Epithelial cell of prostate (primary cell): ENCODE measurements at places on chromosomes 3 and 15.

- DNase-seq: no peak
Measured at GRCh38 chr15:69629631-69630161, 177.1 kb downstream of the RPLP1 start.

DNA sequence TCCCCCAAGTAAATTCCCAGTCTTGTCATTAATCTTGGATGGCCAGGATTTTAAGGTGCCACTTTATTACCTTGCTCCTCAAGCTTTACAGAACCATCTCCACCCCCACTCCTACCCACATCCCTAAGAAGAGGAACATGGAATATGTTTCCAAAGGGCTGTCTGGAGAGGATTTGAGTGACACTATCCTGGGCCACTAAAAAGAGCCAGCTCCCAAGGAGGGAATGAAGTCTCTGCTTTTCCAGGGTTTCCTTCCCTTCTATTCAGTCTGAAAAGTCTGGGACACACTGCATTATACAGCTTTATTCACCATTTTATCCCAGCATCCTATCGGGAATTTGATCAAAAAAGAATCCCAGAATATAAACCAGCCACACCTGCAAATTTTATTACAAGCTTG lies 35.6 kb upstream of the MECOM start:
- DNase-seq: no peak

DNA sequence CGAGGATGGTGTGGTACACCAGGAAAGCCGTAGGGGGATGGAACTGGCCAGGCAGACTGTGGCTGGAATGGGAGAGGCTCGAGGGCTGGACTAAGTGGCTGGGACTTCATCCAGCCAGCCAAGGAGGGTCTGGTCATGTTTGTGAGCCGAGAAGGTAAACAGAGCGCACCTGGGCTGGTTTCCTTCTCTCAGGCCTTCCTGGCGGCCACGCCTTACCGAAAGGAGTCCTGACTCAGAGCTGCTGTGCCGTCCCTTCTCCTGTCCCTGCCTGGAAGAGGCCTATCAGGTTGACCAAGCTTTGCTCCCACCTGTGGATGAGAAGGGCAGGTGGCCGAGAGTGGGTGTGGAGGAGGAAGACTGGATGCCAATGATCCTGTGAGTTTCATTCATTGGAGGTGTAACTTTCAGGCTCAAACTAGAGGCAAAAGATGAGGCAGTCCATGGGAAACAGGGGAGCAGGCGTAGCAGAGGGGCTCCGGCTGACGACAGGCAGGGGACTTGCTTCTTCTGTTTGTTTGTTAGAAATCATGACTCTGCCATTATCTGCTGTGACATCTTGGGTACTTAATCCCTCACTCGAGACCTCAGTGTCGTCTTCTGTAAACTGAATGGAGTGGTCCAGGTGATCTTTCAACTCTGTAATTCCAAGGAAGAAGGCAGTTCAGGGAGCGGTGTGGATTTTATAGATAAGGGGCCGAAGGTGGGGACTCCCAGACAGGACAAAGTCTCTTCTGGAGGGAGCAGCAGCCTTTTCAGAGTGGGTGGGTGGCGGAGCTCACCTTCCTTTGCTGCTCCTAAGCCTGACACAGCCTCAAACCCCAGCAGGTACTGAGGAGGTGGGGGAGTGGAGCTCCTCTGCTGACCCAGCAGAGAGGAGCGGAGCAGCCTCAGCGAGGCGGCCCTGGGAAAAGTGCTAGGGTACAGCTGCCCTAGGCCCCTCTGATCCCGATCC lies 71.8 kb upstream of the GATM start:
- peak; percentile 90 for DNase-seq

DNA sequence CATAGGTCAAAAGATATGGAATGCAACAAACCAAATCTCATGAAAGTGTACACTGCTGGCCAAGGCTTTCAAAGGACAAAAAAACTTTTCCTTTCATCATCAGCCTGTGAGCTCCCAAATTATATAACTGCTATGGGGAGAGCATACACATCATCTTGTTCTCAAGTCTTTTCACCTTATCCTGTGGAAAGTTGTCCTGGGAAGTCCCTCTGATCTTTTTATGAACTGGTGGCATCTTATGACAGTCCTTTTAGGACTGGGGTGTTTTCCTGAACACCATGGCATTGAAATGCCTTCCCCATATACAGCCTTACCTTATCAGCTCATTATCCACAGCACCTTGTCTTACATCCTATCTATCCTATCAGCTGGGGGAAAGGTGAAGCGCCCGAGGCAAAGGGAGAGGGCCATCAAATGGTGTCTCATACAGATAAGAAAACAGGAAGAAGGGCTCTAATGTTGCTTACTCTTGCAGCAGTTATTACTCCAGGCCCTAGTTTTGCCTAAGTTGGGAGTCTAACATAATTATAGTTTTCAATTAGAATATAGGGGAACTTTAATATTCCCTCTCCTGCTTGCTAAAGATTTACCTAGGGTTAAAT lies 61.5 kb upstream of the GOLIM4 start:
- DNase-seq: no peak

DNA sequence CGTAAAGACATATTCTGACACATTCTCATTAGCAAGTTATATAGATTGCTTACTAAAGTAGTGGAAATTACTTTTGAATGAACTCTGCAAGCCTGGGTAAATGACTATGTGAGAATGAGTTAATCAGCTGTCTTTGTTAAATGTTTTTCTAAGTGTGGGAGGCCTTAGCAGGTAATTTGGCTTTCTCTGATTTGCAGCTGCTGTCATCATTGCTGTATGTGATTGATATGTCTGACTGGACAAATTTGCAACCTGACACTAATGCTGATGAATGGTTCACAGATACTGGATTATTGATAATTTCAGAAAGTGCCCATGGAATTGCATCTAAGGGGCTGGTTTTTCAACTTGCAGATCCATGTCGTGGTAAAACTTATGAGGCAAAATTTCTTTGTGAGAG lies 372.2 kb upstream of the SGO1 start:
- DNase-seq: no peak

GRCh38 chr3:49013738-49014660 lies 4.4 kb downstream of the DALRD3 start:
- no peak for DNase-seq

DNA sequence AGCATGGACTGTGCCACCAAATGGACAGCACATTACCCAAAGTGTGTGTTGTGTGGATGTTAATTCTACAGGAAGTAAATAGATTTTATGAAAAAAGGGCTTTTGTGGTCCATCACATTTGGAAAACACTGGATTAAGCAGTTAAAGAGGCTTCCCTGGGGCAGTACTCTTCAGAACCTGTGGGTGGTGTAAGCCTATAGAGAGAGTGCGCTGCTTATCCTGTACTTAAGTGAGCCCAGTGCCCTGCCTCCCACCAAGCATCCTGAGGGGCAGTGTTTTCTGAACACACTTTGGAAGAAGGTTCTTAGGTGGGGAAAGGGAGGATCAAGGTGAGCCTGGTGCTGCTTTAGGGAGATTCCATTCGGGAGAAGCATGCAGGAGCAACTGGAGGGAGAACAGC lies 10.9 kb downstream of the TTLL3 start:
- no peak for DNase-seq

- no peak for DNase-seq
Measured at GRCh38 chr3:170331143-170331542, 26.4 kb upstream of the SKIL start.

DNA sequence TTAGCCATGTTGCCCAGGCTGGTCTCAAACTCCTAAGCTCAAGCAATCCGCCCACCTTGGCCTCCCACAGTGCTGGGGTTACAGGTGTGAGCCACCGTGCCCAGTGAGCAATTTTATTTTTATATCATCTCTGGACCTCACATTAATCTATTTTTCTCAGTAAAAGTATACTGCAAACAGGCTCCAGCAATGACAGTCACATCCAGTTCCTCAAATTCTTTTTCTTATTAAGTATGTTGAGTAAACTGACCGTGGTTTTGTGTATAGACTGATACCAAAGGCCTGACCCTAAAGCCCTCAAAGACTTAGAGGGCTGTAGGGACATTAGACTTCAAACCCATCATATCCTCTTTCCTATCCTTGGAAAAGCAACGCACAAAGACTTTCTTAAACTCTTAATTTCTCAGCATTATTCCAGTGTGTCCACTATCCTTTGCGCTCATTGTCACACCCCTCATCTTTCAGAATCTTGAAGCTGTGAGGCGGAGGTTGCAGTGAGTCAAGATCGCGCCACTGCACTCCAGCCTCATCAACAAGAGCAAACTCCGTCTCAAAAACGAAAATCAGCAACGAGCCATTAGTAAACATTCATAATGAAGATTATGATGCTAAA lies 2.0 kb downstream of the NGLY1 start:
- no peak for DNase-seq

DNA sequence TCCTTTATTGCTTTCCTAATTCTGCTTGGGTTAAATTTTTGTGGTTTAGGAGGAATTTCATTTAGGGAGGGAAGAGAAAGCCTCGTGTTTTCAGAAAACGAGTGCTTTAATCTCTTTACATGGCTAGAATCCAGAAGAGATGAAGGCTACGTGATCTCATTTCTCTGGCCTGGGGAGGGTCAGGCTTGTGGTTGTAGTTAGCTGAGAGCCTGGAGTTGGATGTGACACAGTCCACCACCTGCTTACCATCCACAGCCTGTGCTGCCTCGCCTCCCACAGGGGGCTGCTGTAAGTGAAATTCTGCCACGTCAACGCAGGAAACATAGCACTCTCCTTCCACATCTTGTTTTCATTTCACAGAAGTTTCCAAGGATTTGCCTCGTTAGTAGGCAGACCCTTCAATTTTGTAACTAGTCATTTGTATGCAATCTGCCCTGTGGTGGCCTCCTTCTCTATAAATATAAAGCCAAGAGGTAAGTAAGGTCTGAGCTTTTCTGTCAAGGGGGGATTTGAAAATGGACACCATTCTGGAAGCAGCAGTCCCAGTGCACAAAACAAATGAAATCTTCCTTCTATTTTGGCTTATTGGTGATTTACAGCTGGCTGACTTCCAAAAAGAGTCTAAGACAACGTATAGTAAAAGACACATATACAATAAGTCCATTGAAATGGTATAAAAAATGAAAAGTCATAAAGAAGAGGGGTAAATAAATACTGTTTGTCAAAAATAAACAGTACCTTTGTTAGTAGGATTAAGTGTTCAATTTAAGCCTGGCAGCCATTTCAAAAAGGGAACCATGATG lies 3.4 kb downstream of the GXYLT2 start:
- DNase-seq: no peak

DNA sequence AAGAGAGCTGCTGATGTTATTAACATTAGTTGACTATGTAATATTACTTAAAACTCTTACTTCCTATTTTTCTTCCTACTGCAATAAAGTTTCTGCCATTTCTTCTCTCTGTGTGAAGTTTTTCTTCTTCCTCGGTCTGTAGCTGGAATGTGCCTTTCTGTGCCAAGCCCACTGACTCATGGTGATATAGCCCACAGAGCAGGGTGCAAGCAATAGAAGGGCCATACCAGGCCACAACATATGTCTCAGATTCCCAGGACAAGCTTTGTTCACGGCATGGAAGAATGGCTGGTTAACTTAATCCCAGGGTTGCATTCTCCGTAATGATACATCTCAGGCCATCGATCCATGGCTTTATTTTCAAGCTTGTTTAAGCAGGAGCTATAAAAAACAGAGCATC lies 815.3 kb downstream of the TUSC7 start:
- DNase-seq: no peak

GRCh38 chr3:17747174-17747889 lies 4.9 kb upstream of the TBC1D5 start:
- no peak for DNase-seq

GRCh38 chr3:88235102-88235501 lies 85.3 kb downstream of the C3orf38 start:
- no peak for DNase-seq

GRCh38 chr3:115499666-115500065 lies 123.6 kb upstream of the GAP43 start:
- DNase-seq: no peak

- DNase-seq: no peak
Measured at GRCh38 chr15:31486506-31486905, 159.9 kb downstream of the KLF13 start.

- no peak for DNase-seq
Measured at GRCh38 chr3:15041950-15042349, 23.2 kb downstream of the MRPS25 start.

GRCh38 chr15:77342807-77343206 lies 77.1 kb downstream of the PEAK1 start:
- no peak for DNase-seq

GRCh38 chr3:32743934-32744333 lies 58.9 kb downstream of the CNOT10 start:
- DNase-seq: no peak

- no peak for DNase-seq
Measured at GRCh38 chr15:25241241-25241801, 197.5 kb downstream of the UBE3A start.

- DNase-seq: no peak
Measured at GRCh38 chr3:73148206-73148605, 86.7 kb downstream of the EBLN2 start.

DNA sequence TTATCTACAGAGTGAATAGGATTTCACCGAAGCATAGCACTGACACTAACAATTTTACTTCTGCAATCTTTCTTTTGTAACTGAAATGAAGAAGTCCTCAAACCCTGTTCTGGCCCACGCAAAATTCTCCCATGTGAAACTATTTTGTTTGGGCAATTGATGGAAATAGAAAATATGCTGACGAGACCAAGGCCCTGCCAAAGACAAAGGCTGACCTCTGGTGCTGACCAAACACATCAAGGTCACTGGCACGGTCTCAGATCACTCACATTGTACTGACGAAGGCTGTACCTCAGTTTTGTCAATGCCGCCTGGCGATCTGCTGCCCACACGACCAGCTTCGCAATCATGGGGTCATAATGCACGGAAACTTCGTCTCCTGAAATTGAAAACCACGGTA lies 58.4 kb upstream of the DCUN1D1 start:
- no peak for DNase-seq

- peak; percentile 26 for DNase-seq
Measured at GRCh38 chr3:37753428-37753827, 108.3 kb upstream of the CTDSPL start.

GRCh38 chr3:151152455-151153079 lies 50.4 kb downstream of the GPR171 start:
- no peak for DNase-seq

DNA sequence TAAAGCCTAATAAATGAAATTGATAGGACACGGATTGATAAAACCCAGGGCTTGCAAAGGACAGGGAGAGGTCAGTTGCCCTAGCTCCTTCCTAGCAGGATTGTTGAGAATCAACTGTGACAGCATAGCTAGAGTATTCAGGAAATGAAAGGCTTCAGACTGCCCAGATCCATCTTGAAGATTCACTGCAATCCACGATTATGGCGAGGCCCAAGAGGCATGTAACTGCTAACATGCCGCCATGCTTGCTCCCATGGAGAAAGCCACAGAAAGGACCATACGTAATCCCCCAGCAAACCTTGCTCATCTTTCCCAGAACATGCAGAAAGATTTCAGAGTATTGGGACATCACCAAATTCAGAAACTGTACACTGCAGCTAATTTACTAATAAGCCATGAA lies 41.3 kb downstream of the MYH15 start:
- DNase-seq: no peak

DNA sequence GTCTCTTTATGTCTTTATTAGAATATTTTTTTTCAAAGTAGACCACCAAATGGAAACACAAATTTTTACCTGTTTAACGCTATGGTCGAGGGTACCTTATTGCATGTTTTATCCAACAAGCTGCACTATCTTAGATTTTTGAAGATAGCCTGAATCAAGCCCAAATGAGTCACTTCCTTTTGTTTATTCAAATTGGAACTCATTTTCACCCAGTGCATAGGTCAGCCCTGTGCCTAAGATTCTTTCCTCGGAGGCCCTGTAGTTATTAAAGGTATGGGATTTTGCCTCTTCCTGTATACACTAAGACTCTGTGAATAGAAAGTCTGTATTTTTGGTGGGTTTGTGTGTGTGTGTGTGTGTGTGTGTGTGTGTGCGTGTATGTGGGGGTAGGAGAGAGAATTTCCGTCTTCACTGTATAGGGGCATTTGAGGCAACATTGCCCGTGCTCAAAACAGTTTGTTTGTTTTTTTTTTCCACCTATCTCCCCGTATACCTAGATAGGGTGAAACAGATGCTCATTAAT lies 358.0 kb upstream of the CADM2 start:
- DNase-seq: no peak
